GM12865 (cell line): ENCODE measurements at places on chromosomes 5 and 9.

DNA sequence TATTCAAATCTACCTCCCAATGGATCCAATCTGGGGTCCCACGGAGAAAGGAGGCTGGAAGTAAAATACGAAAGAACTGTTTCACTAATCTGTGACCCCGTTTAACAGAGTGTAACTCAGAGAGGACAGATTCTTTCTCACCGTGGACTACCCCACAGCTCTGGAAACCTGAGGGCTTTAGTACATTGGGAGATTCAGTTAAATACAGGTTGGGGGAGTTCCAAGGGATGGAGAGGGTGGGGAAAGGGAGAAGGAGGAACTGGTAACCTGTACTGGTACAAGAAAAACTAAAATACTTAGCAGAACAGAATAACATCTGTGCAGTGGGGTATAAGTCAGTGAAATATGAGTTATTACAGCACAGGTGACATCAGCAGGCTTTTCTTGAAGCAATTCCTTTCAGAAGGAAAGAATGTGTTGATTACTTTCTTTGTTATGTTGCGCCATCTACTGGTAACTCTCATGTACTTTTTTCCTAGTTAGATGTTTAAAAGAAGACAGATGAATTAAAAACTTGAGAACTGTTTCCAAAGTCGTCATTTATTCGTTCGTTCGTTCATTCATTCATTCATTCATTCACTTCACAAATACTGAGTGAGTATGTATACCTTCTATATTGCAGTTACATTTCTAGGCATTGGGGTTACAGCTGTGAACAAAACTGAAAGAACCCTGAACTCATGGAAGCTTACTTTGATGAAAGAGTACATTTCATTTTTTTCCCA, 30.0 kb upstream of the STOM start:
- DNase-seq, result peak; percentile 72

DNA sequence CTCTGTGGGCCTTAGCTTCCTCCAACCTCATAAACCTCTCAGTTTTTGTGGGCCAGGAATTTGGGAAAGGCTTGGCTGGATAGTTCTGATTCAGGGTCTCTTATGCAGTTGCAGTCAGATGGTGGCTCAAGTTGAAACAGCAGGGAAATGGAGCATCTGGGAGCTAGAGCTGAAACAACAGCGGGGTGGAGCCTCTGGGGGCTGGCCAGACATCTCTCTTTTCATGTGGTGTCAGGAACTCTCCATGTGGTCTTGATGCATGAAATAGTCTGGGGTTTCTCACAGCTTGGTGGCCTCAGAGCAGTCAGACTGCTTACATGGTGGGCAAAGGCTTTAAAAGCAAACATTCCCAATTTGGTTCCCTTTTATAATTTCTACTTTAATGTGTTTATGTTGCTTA, 13.5 kb downstream of the ZNF346 start:
- DNase-seq, result peak; percentile 34

DNA sequence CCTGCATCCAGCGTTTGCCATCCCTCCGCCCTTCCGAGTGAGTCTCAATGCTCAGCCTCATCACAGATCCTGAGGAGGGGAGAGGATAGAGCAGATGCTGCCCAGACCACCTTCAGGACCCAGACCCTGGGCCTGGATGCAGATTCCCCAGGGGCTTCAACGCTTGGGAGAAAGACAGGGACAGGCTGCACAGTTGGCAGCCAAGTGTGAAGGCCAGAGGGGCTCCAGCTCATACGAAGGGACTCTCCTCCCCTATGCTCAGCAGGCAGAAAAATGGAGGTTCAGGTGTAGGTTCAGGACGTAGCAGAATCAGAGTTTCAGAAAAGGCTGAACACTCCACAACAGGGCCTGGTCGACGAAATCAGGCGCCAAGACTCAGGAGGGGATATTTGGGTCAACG, 378.5 kb upstream of the IRX1 start:
- DNase-seq, result no peak

GRCh38 chr5:133869519-133870335, 98.7 kb downstream of the C5orf15 start:
- no peak for DNase-seq

DNA sequence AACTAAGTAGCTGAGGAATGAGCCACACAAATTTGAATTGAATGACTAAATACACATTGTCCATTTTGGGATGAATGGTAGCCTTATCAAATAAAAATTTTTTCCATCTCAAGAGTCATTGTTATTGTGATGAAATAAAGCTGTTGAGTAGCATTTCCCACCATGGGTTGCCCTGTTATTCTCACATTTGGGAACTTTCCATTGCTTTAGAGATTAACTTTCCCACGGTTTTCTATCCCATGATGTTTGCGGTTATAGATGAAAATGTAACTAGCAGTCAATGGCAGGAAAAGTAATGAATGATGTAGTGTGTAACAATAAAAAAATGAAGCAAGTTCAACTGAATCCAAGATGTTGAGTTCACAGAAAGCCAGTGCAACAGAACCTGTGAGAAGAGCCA, 59.9 kb upstream of the PLPP1 start:
- no peak for DNase-seq

DNA sequence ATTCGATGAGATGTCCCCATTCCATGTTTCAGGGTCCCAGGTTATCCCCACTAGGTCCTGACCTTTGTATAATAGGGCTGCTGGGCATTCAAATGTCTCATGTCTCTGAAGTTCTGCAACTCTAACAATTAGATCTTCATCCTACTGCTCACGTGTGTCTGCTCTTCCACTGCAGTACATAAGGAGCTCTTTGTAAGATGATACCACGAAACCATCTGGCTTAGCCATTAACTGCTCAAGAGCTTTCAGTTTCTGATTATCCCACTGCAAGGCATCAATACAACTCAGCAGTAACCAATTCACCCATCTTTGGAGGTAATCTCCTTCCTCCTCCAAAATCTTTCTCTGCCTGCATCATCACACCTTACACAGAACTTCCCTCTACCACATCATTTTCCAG, 49.9 kb upstream of the PPP2CA start:
- DNase-seq, result peak; percentile 36

DNA sequence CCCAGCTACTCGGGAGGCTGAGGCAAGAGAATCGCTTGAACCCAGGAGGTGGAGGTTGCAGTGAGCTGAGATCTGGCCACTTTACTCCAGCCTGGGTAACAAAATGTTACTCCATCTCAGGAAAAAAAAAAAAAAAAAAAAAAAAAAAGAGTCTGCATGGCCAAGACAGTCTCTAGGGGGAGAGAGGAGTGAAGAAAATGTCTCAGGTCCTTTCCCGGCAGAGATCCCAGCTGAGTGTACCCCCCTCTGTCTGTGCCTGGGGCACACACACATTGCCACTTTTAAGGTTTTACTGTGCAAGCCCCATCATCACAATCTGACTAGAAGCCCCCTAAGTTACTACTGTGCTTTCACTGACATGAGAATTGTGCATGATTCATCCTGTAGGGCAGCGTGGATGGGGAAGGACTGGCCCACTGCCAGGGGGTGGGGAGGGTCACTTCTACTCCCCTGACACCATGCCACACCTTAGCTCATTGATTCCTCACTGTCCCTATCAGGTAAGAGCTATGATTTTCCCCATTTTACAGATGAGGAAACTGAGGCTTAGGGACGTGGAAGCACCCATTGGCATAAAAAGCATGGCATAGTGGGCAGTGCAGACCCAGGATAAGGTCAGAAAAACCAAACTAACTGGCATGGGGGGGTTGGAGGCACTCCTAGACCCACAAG, 102.3 kb upstream of the LARP1 start:
- no peak for DNase-seq

DNA sequence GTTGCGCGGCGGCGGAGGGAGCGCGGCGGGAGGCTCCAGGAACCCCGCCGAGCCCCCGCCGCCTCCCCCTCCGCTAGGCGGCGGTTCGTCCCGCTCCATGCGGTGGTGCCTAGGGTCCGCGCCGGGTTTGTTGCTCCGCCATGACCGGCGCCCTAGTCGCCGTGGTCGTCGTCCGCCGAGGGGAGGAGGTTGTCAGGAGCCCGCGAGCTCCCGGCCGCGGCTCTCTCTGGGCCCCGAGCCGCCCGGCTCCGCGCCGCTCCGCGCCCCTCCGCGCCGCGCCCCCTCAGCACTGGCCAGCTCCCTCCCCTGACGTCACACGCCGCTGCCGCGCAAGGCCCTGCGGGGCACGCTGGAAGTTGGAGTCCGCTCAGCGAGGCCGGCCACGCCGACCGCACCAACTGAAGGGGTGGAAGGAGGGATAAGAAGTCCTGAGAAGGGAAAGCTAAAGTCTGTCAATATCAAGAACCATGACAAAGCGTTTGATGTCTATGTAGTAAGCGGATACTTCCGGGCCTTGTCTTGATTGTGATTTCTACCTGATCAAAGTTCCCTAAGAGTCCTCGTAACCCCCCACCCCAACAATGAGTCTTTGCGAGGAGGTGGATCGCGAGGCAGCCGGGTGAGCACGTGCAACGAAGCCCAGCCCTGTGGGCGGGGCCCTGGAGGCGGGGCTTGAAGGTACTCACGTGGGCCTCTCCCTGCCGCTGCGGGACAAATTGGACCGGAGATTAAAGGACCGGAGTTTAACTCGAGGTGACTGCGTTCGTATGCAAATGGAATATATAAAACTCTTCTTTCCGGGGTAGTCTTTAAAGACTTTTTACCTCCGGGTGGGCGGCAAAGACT, at the start of gene NR6A1:
TSS of gene NR6A1 (minus strand) at position 291 of the 846 bp plus-strand sequence.
- DNase-seq, result peak; percentile 97

DNA sequence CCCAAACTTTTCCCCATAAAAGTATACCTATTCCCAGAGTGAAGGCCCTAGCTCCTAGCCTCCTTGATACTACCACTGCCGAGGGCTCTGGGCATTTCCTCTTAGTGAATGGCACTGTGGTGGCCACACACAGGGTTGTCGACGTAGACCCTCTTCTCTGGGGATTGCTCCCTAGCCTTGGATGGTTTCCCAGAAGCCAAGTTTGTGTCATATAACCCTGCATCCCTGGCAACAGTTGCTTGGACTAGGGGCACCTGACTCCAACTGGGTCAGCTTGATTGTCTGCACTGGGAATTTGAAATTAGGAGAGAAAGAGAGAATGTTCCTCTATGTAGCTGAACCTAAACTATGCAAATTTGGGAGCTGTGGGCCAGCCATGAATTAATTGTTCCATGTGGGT, 32.3 kb upstream of the KIF2A start:
- no peak for DNase-seq

GRCh38 chr5:36334315-36334714, 32.6 kb upstream of the RANBP3L start:
- no peak for DNase-seq

DNA sequence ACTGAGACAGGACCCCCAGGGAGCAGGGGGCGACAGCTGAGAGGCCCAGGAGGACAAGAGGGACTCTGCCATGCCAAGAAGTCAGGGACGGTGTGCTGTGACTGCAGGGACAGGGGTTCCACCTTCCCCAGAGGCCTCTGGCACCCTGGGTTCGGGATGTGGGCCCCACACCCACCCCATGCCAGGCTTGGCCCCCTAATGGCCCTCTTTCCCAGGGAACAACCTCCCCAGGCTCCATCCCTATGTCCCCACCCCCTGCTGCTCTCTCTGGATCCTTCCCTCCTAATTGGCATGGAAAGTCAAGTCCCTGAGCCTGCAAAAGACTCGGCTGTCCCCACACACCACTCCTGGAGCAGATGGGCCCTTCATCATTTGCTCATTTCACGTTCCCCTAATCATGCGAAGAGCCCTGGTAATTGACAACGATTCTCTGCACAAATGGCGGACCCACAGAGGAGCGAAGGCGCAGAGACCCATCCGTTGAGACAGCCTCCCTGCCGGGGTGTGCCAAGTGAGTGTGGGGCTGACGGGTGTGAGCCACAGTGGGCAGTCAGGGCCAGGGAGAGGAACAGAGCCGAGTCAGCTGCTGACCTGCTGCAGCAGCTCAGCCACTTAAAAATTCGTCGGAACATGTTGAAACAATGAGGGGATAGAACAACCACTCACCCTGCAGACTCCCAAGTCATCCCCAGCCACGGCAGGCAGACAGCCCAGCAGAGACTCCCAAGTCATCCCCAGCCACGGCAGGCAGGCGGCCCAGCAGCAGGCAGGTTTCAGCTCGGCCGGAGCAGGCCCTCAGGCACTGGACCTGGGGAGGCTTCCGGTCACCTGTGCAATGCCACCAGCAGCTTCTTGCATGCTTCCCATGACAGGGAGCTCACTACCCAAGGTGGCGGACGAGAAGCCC, 109.0 kb downstream of the VAV2 start:
- DNase-seq, result no peak

DNA sequence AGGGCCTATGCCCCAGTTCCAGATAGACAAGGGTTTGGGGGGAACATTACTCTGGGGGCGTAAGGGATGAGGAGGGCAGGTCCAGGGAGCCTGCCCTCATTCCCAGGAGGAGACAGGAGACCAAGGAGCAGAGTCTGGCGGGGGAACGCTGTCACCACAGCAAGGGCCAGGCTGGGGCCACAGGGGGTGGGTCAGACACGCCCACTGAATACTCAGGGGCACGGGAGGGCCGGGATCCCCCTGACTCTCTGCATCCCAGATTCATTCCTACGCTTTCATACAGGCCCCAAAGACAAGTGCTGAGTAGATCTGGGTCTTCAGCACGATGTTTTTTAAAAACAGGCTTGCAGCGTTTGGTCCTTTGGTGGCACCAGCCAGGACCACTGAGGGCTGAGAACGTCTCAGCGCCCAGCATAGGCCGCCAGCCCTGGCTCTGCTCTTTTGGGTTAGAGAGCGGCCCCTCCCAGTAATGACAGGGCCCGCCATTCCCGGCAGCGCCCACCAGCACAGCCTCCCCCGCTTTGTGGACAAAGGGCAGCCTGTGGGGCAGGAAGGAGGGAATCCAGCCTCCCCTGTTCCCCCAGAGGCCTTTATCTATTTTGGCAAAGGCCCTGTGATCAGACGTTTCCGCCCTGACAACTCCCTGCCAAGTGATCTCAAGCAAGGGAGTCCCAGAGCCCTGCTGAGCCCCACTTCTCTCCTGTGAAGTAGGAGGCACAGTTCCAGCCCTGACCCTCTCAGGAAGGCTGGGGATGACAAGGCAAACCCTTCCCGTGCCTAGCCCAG, 24.9 kb downstream of the NEK6 start:
- DNase-seq, result no peak

DNA sequence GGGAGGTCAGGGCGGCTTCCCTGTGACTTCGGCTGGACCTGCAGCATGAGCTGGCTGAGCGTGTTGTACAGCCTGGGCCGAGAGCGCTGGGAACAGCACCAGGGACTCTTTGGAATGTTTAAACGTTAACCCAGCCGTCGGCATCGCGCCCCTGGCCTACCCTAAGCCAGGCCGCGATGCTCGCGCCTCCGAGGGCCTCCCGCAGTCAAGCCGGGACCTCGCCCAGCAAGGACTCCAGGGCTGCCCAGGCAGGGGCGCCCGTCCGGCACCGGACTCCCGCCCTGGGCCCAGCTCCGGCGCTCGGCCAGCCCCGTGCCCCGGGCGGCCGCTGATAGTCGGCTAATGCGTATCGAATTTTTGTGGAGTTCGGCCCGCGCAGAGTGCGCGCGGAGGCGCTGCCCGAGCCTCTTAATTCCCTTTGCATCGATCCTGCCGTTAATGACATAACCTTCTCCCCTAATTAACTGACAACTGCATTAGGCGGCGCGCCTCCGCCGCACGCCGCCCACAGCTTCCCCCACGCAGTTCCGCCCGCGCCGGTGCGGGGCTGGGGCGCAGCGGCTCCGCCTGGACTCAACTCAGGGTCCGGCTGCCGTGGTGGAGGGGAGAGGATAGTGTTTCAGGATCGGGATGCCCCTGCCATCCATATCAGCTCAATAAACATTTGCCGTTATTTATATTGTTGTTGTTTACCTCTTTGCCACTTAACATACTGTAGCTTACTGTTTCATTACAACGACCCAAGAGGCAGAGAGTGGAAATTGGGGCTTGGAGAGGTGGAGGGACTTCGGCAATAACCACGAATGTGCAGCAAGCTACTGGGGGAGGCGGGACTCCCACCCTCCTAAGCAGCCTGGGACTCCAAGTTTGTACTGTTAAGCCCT, 28.8 kb upstream of the CDC23 start:
- no peak for DNase-seq

- DNase-seq, result peak; percentile 72
Observed at GRCh38 chr5:119409235-119409815, 43.0 kb upstream of the HSD17B4 start.
